ENCODE measurements at places on chromosomes 12 and 14.
A peak's percentile ranks its signal among the peaks of the same experiment; 100 is the strongest.

DNA sequence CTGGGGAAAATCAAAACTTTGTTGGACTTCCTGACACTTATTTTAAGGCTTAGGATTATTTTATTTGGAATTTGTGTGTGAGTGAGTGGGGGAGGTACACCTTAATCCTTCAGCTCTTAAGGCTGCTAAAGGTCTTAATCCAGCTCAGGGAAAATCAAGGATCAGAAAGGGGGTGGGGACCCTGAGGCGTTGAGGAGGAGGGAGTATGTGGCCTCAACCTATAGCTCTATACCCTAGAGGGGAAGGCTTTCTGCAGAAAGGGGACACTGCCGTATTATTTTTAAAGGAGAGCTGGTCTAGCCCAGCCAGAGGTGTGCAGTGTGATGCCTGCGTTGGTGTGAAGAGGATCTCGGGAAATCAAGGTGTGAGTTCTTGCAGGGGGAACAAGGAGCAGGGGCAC lies 20.0 kb downstream of the IRF2BPL start:
- no peak for DNase-seq

DNA sequence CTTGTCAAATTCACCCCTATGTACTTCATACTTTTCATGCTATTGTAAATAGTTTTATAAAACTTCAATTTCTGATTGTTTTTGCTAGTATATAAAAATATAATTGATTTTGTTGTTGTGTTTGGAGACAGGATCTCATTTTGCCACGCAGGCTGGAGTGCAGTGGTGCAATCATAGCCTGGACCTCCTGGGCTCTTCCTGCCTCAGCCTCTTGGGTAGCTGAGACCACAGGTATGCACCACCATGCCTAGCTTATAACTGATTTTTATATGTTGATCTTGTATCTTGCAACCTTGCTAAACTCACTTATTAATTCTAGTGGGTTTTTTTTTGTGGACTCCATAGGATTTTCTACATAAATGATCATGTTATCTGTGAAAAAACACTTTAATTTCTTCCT lies 23.5 kb downstream of the ATP5MC2 start:
- DNase-seq, result no peak

DNA sequence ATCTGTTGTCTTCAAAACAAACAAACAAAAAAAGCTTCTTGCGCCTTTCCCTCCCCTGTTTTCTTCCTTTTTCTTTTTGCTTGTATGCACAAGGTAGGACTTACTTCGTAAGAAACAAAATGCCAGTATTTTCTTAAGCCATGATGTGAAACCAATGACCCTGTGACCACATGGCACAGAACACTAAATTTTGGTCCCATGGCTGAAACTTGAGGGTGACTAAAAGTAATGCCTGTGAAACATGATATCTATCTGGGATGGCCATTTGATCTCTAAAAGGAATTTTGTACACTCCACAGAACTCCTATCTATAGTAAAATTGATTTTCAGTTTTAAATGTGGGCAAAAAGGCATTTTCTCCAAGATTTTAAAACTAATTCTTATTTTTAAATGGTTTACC lies 63.6 kb downstream of the PAPOLA start:
- DNase-seq, result no peak

DNA sequence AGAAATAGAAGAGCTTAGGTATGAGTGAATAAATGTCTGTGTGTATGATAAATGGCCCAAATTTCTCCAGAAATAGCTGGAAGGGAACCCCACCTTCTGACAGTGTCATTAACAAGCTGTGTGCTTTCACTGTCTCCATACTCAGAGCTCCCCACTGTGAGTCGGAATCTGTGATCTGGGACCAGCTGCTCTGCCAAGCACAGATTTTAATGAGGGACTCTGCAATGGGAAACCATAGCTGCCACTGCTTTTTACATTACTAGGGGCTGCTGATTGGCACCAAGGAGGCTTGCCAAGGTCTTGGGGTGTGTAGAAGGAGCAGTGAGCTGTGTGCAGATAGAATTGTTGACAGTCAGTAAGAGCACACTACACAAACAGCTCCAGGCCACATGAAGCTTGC lies 244.2 kb upstream of the CCDC196 start:
- DNase-seq, result no peak

GRCh38 chr14:37196604-37197420 lies 925 bp upstream of the MIPOL1 start:
- DNase-seq, result no peak

DNA sequence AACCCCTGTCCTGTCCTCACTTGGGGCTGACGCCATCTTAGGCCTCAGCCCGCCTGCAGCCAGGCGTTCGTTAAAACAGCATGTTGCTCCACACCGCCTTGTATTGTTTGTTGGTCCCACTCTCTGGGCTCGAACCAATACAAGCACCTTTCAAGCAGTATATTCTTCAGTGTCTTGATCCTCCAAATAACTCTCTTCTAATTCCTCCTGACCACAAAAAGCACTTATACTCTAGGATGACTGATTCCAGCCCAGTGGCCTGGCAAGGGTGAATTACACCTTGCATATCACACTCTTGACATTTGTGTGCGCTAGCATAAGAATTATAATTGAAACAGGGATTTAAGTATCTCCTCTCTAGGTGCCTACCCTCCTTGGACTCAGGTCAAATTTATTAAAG lies 7.1 kb downstream of the CCER1 start:
- no peak for DNase-seq

DNA sequence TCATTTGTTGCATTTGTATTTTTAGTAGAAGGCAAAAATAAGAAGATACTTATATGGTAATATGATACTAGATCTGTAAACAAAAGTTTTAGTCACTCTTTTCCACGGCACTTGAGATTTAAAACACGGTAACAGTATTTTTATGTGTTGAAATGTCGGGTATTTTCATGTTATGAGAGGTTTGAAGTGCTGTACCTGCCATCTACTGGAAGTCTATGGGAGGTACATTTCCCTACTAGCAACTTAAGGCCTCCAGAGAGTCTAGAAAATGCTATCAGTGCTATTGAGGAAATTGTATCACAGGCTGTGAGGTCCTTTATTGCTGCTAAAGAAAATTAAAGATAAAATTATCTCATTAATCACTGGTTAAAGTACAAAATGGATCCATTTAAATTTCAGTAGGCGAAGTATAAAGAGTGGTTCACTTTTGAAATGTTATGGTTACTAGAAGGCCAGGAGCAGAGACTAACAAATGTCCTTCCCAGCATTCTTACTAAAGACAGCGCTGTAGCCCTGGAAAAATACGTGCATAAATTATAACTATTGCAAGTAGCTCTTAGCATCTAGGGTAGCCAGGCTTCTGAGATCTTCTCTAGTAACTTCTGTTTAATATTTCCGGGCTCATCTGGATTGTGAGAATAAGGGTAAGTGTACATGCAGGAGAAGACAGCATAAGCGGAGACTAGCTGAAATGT lies 77.6 kb upstream of the PRKD1 start:
- peak; percentile 35 for DNase-seq

DNA sequence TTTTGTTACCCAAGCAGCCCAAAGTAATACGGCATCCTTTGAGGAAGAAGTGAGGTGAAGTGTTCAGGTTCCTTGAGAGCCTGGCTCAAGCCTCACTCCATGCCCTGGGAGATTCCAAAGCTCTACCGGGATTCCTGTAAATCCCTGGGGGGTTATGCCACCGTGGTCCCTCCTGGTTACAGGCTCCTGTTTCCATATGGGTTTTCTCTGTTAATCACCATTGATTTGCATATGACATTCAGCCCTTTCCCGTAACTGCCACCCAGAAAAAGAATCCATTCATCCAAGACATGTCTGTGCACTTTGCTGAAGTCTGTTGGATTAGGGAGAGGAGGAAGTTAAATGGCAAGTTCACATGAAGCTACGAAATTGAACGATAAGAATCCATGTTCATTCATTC lies 27.9 kb upstream of the CCDC60 start:
- no peak for DNase-seq

GRCh38 chr14:54711812-54712464 lies 145.0 kb downstream of the SAMD4A start:
- no peak for DNase-seq

DNA sequence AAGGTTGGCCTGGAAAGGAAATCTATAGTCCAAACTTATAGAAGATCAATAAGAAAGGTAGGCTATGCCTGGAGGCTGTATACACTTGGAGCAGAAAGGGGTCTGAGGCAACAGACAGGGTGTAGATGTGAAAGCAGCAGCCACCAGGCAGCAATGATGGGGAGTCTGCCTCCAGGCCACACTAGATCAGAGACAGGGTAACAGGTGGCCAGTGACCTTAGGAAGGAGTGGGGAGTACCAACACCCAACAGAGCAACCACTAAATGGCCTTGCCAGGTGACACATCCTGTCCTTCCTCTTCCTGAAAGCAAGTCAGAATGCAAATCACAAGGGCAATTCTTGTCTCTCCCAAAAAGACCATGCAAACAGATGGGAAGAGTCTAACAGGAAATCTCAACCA lies 46.4 kb upstream of the NID2 start:
- no peak for DNase-seq

GRCh38 chr14:58571256-58571655 lies 66.5 kb upstream of the DACT1 start:
- DNase-seq, result no peak

GRCh38 chr12:90441431-90441830 lies 513.5 kb downstream of the CCER1 start:
- DNase-seq, result no peak

- no peak for DNase-seq
Observed at GRCh38 chr14:75875958-75876357, 105.8 kb downstream of the TGFB3 start.

DNA sequence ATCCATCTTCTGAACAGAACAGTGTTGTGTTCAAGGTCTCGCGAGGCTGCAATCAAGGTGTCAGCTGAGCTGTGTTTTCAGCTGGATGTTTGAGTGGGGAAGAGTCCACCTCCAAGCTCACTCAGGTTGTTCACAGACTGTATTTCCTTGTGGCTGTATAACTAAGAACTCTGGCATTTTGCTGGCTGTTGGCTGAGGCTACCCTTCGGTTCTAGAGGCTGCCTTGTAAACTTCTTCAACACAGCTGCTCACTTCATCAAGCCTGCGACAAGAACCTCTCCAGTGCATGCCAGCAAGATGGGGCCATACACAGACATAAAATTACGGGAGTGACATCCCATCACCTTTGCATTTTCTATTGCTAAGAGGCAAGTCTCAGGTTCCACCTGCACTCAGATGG lies 12.7 kb downstream of the FOS start:
- DNase-seq, result no peak

- DNase-seq, result no peak
Observed at GRCh38 chr12:110743571-110744093, 941 bp upstream of the PPP1CC start.

DNA sequence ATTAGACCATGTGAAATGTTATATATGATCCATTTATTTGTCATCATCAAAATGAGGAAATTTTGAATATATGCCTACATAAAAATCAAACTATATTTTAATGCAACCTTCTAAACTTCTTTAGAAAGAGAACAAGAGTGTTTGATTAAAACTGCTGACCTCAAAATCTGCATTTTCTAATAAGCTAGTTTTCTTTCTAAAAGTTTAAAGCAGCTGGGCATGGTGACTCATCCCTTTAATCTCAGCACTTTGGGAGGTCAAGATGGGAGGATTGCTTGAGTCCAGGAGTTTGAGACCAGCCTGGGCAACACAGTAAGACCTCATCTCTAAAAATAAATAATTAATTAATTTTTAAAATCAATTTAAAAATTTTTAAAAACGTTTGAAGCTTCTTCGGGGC lies 36.2 kb downstream of the GNPTAB start:
- no peak for DNase-seq

- DNase-seq, result no peak
Observed at GRCh38 chr14:106613256-106613655, 1086.9 kb downstream of the TMEM121 start.

DNA sequence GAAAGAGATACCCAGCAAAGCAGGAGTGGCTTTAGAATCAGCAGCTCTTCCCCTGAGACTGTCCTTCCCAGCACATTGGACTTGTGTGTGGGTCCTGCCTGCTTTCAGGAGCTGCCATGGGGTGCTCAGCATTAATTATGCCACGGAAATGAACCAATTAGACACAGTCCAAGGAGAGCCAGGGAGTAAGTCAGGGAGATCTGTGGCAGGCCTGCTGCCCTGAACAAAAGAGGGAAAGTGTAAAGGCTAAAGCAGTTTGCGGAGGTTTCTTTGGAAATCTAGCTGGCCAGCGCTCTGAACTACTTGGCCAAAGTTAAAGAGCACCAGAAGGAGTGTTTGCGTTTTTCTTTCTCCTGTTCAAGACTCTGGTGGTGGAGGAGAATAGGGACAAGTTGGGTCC lies 65.7 kb upstream of the SRSF5 start:
- no peak for DNase-seq

DNA sequence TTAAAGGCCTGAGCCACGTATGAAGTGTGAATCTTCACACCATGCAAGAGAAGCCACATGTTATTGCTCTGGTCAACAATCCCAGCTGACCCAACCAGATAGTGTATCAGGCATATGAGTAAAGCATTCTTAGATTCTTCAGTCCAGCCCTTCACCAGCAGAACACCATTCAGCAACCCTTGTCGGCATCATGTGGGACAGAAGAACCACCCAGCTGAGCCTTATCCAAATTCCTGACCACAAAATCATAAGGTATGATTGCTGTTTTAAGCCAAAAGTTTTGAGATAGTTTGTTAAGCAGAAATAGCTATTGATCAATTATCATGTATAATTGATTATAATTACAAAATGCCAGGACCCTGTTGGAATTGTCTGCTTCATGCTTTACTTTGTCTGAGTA lies 664.9 kb downstream of the VRK1 start:
- no peak for DNase-seq

DNA sequence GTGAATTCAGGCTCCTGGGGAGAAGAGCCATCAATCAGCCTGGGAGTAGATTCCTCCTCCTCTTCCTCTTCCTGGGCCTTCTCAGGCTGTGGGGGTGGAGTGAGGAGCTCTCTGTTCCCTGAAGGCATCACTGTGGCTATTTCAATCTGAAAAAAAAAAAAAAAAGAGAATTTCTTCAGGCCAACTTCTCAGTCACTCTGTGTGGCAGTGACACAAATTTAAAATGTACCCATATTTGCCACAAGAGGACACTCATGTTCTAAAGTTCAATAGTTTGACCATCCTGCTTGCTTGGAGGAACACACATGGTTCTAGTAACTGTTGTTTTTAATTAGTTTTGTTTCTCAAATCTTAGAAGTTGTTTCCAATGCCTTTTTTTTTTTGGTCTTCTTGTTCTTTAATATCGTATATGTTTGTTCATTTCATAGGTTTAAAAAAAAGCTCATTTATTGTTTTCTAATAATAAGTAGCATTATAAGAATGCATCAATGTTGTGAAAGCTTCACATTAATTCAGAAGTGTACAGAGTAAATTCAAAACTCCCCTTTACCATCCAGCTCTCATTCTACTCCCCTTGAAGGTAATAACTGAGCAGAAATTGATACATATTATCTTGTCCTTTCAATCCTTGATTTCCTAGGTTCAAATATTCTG lies 23.3 kb upstream of the CCER1 start:
- peak; percentile 12 for DNase-seq
